ENCODE measurements at places on chromosomes 3 and 15.

- DNase-seq: no peak
These were observed 997.8 kb upstream of the CFAP20DC start for GRCh38 chr3:60047426-60048200.

GRCh38 chr15:80828796-80829195, 49.6 kb downstream of the CEMIP start:
- no peak for DNase-seq

DNA sequence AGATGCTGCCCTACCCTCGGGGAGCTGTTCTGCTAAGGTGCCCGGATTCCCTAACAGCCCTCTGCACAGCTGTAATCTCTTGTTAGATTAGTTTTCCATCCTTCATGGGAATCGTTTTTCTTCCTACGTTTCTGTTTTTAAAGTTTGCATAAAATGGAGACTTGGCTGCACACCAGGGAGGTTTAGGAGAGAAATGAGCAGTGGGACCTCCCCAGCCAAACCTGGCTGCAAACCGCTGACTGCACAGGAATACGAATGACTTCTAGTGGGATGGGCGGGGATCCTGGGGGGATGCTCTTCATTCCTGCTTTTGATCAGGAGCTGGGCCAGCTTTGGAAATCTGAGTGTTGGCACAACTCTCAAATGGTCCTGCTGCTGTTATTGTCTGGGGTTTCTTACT, 77.5 kb downstream of the THSD4 start:
- no peak for DNase-seq

- DNase-seq: peak; percentile 31
These were observed 161.2 kb downstream of the ALCAM start for GRCh38 chr3:105527949-105528348.

DNA sequence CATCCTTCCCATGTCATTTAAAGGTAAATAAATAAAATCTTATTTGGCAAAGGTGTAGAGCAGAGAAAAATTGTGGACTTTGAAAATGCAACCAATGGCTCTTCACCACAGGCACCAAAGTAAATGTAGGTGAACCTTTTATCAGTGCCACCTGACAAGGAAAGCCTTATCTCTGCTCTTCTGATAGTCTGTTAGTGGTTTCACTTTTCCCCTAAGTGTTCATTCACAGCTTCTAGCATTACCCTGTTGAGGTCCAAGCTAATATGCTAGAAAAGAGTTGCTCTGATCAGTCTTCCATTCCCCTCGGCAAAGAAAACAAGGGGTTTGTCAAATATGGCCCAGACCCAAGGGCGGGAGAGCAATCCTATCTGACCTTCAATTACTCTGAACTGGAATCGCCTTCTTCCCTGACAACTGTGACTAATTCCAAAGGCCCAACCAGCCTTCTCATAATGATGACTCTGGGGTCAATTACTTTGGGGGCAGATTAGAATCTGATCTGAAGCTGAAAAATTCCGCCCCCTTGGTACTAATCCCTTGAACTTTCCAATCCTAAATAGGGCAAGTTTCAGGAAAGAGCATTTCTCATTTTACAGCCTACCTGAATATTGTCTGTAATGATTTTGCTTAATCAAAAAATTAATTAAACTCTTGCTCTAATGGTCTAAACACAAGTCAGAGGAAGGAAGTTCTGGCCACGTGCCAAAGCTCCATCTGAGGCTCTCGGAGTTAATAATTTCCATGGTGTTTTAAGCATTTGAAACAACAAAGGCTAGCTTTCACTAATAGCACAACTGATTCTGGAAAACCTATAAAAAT, 52.4 kb downstream of the SETMAR start:
- no peak for DNase-seq

- DNase-seq: no peak
These were observed 51.3 kb downstream of the CCK start for GRCh38 chr3:42214565-42215283.

DNA sequence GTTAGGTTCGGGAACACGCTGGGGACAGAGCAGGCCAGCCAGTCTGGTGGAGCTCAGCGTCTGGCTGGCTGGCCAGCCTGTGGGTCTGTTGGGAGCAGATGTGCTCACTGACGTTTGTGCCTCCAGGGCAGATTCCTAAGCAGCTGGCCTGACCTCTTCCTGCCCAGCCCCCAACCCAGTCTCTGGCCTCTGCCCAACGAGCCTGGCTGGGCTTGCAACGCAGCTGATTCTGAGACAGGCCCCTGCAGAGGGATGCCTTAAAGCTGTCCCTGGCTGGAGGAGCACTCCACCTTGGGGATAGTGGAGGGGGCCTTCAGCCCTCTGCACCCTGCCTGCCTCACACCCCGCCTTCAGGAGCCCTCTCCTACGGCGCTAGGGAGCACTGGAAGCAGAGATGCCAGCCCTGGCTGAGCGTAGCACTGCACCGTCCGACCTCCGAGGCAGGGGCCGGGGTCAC, 46.0 kb downstream of the KLF13 start:
- no peak for DNase-seq

GRCh38 chr3:182585532-182586150, 207.7 kb upstream of the ATP11B start:
- no peak for DNase-seq

DNA sequence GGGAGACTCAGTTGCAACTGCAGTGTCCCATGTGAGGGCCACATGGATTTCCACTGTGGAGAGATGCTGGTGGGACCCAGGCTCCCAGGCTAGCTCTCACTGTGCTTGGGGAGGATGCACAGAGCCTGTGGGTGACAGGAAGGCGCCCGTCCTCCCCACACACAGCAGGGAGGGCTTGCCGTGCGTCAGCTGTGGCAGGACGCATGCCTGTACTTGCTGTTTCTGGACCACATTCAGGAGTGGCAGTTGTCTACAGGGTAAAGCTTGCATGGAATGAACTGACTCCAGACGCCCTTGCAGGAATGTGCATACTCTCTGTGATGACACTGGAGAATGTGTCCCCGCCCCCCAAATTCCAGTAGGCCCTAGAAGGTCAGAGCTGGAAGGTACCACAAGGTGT, 63.8 kb upstream of the SNRPA1 start:
- DNase-seq: no peak

- DNase-seq: no peak
These were observed 52.2 kb upstream of the HEG1 start for GRCh38 chr3:125107861-125108567.

DNA sequence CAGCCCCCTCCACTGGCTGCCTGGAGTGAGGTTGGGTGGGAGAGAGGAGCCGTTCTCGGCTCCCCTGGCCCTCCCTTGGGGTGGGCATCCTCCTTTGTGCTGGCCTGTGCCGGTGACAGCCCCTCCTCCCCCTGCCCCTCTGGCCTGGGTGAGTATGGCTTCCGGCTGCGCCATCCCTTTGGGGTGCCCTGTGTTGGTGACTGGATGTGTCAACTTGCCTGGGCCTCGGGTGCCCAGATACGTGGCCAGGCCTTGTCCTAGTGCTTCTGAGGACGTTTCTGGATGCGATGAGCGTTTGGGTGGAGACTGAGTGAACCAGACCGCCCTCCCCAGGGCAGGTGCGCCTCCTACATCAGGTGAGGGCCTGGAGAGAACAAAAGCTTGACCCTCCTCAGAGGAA, 59.7 kb downstream of the PLXNA1 start:
- DNase-seq: no peak

- DNase-seq: no peak
These were observed 3.1 kb downstream of the TIPARP start for GRCh38 chr3:156677536-156677935.

GRCh38 chr3:70861855-70862254, 549.4 kb upstream of the MDFIC2 start:
- no peak for DNase-seq

GRCh38 chr3:190862209-190863118, at the start of gene GMNC:
Gene GMNC, minus strand, starts transcription at chr3:190862694. Its CDS starts 79 bp downstream, at chr3:190862615.
- peak; percentile 52 for DNase-seq

GRCh38 chr15:72890043-72890442, 106.5 kb upstream of the ADPGK start:
- DNase-seq: no peak

DNA sequence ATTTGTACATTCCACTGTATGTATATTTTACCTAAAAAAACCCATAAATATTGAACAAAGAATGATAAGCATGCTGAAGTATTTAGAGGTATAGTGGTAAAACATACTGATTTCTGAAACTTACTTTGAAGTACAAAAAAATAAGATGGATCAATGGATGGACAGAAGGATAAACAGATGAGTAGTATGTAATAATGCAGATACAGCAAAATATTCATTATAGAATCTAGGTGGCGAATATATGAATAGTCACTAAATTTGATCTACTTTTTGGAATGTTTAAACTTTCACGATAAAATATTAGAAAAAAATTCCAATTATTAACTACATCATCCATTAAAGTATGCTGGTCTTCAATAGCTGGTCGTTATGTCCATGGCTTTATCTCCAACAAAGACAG, 51.9 kb upstream of the GNB4 start:
- no peak for DNase-seq

- DNase-seq: no peak
These were observed 43.1 kb upstream of the SLC25A36 start for GRCh38 chr3:140898340-140899180.

- DNase-seq: no peak
These were observed 341.3 kb downstream of the LSAMP start for GRCh38 chr3:116103868-116104530.

DNA sequence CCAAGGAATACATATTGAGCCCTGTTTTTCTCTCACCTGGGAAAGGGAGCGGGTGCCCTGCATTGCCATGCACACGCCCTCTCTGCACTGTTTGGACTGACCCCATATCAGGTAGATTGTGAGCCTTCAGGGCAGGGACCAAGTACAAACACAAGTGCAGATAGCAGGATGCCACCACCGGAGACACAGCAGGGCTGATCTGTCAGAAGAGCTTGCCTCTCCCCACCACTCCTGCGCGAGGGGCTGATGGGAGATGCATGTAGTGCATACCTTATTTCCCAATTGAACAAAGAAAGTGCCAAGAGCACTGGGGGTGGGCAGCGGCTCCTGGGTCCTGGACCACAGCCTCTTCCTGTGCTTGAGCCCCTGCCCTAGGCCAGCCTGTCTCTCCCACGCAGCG, 9.0 kb upstream of the SLCO2A1 start:
- DNase-seq: no peak
